Ureter (tissue), 1 donor: ENCODE measurements at places on chromosomes 7 and 10. TPM values are rescaled to one million over a fixed set of nuclear protein-coding genes. Genes with fewer than 3 reads are reported as not detected.

DNA sequence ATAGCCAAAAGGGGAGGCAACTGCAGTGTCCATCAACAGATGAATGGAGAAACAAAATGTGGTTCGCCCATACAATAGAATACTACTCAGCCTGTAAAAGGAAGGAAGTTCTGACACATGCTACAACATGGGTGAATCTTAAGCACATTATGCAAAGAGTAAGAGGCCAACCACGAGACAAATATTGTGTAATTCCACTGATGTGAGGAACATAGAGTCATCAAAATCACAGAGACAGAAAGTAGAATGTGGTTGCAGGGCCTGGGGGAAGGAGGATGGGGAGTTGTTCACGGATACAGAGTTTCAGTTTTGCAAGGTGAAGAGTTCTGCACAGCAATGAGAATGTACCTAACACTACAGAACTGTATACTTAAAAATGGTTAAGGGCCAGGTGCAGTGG lies 13.7 kb upstream of the C10orf71 start:
- DNase-seq = no peak

DNA sequence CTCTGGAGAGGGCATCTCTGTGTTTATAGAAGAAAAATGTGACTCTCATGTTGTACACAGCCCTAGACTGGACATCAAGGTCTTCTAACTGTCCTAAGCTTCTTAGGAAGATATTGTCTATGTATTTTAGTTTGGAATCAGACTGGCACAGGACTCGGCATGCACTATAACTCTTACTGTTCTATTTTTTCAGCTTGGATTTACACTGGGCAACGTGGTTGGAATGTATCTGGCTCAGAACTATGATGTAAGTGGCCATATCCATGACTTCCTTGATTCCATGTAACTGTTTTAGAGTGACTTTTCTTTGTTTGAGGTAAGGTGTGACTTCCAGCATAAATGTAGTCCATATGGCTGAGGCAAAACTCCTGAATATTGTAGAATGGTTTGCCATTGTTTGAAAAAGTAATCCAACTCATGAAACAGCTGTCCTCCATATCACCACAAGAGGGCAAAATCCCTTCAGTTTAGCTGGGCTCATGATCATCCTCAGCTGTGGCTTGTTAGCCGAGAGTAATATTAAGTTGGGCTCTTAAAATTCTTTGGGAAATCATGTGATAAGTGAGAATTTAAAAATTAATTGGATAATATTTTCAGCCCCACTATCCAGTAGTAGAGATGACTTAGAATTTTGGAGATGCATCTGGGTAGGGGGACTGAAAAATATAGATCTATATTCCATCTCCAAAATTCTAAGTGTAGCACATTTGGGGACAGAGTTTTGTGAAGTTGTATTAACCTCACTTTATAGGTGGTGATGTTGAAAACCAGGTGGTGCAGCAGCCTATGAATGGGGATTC lies 10.4 kb downstream of the STMP1 start:
- DNase-seq = no peak

DNA sequence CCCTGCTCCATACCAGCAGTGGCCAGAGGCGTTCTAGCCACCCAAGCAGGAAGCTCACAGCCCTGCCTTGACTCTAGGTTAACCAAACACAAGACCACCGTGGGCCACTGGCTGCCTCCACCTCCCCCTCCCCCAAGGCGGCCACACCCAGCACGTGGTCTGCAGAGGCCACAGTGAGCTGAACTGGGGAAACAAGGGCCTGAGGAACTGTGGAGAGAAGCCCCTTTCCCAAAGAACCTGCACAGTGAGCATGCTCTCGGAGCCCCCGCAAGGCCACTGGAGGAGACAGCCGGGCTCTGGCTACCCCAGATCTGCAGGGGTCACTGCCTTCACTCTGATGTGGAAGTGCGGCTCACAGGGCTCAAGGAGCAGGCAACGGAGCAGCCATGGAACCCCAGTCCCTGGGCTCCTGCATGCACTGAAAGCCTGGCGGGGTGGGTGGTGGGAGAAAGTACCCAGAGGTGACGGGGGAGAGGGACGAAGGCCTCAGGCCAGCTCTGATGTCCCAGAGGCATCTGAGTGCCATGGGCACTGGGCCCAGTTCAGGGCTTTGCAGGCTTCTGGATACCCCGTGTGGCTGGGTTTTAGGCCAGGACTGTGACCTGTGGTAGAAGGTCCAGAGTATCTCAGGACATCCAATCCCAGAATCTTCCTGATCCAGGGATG lies 189.2 kb downstream of the EBF3 start:
- DNase-seq = no peak

GRCh38 chr10:89915021-89915420 lies 213.6 kb downstream of the KIF20B start:
- no peak for DNase-seq

Gene PPP1R9A
- 39.5 TPM for total RNA-seq

Gene RRP12
- total RNA-seq = 51.9 TPM

Gene CRYGN
- total RNA-seq = not detected

Gene RASA4B
- total RNA-seq = 10.9 TPM

Gene TMEM229A
- 0.42 TPM for total RNA-seq

Gene ITGB8
- 48.5 TPM for total RNA-seq
